NCI-H2107 (cell line): ENCODE measurements at places on chromosomes 11 and 22.

DNA sequence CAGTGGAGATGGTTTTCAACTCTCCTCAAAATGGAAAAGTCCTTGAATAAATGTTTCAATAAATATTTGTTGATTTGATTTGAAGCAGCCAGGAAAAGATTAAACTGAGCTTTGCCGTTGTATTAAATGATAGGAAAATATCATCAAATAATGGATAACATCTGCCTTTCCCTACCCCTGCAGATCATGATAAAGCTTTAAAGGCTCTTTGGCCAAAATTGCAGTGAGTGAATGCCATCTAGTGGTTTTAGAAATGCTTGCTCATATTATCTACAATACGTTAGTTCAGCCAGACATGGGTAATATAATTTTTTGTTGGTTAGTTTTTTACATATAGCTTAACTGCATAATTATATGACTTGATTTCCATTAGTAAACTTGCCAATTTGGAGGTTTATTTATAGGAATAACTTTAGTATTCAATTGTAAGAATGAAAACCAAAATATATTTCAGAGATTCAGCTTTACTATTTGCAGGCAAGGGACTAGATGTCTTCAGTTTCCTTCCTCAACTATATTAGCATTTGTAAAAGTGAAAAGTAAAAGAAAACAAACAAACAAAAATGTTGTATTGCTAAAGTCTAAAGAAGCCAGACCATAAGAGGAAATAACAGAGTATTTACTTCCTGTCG is 159.2 kb downstream of the MSANTD4 start:
- peak; percentile 1 for DNase-seq

GRCh38 chr11:96204366-96204659 is 138.7 kb downstream of the MAML2 start:
- no peak for DNase-seq

- DNase-seq, result no peak
Measured at GRCh38 chr11:86621854-86622253, 50.6 kb downstream of the ME3 start.

DNA sequence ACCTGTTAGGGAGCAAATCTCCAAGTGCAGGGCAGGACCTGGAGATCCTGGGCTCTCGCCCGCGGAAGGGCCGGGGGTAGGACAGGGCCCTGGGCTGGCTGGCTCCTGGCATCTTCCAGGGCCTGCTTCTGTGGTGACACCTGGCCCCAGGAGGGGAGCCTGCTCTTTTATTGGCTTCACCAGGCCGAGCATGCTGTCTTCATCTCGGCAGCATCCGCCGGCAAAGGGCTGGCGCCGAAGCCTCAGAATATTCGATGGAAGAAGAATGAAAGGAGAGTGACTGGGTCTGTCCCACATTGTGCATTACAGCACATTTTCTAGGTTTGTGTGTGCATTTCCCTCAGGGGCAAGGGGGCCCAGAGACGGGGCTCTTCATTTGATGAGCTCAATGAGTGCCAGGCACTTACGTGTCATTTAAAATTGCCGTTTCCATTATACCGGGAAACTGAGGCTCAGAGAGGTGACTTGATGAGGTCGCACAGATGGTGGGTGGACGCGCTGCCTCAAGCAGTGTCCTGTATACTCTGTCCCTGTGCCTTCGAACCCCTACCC is 70.0 kb downstream of the RBX1 start:
- no peak for DNase-seq

- DNase-seq, result no peak
Measured at GRCh38 chr11:61718046-61718531, 34.3 kb upstream of the MYRF start.

GRCh38 chr22:49302150-49302460 is 525.6 kb downstream of the BRD1 start:
- DNase-seq, result no peak

DNA sequence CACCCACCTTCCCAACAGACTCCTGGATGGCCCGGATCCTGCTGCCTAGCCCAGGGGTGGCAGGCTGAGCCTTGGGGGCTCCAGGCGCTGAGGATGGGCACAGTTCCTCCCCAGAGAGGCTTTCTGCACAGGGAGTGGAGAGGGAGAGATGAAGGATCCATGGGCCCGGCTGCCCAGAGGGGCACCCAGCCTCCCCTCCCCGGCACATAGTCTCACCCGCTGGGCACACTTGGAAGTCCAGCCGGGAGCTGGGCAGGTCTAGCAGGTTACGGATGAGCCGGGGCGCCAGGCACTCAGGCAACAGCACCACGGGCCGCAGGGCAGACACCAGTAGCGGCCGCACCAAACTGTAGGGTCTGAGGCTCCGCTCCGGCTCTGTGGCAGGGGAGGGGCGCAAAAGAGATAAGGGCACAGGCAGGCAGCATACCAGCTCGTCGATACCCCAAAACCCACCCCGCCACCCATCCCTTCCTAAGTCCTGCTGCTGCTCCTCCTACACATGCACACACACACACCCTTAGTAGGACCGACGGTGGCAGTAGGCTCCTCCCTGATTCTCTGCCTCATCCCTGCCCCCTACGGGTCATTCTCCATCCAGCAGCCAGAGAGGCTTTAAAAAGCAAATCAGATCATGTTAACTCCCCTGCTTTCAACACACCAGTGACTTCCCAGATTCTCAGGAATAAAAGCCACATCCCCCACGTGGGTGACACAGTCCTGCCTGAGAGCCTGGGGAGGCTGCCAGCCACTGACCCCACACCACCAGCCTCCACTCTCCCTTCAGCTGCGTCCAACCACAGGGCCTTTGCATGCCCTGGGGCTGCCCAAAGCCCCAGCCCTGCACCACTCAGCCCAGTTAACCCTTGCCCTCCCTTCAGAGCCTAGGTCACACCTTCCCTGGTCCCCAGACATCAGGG is 6.5 kb upstream of the MFNG start:
- no peak for DNase-seq

DNA sequence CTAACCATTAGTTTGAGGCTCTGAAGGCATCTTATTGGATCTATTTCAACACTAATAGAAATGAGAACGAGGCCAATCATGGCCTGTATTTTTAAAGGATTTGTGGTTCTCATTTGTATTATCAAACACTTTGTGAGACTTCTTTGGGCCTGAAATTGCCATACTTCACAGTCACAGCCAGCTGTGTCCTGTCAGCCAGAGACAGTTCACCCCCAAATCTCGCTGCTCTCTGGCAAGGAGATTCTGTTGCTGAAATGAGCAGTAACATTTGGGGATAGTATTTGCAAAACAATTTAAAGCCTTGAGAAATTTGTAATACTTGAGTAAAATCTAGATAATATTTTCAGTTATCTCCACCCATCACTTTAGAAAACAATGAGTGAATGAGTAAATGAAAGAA is 26.9 kb upstream of the TENM4 start:
- no peak for DNase-seq

GRCh38 chr11:78254268-78254667 is 65.5 kb downstream of the USP35 start:
- DNase-seq, result no peak

DNA sequence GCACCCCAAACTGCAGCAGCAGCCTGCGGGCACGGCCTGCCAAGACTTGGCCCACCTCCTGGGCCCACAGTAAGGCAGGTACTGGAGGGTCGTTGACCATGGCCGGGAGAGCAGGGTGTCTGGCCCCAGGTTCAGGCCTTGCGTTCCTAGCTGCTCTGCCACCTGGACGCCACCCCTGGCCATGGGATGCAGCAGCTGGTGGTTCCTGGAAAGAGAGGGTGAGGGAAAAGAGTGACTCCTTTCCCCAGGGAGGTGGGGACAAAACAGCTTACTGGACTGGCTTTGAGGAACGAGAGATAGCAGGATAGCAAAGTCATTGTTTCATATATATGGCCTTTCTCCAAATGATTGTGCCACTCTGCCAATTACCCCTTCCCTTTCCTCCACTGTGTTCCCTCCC is 1.8 kb downstream of the BSCL2 start:
- DNase-seq, result no peak

GRCh38 chr11:68956142-68956541 is 24.6 kb downstream of the MRGPRD start:
- DNase-seq, result no peak

DNA sequence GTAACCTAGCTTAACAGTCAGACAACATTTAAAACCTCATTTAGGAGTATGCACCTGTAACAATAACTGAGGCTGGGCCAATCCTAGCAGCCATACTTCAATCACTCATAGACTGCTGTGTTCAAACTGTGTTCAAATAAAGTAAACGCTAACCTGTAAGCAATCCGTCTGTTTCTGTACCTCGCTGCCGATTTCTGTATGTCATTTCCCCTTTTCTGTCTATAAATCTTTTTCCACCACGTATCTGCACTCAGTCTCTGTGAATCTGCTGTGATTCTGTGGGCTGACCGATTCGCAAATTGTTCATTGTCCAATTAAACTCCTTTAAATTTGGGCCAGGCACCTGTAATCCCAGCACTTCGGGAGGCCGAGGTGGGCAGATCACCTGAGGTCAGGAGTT is 12.3 kb downstream of the APOBEC3H start:
- DNase-seq, result no peak

DNA sequence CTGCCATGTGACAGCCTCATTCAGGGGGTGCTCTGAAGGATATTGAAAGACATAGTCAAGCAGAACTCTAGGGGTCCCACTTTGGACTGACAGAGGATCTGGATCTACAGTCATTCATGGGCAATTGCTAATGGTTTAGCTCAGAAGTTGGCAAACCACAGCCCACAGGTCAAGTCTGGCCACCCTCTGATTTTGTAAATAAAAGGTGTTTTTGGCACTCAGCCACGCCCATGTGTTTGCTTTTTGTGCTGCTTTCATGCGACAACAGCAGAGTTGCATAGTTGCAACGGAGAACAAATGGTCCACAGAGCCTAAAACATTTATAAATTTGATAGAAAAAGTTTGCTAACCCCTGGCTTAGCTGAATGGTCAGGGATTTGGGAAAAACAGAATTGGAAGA is 41.7 kb downstream of the RPS6KA4 start:
- DNase-seq, result no peak

- DNase-seq, result peak; percentile 53
Measured at GRCh38 chr11:783581-784015, 6.3 kb downstream of the CEND1 start.

- no peak for DNase-seq
Measured at GRCh38 chr11:128906185-128907050, 15.3 kb downstream of the KCNJ5 start.

DNA sequence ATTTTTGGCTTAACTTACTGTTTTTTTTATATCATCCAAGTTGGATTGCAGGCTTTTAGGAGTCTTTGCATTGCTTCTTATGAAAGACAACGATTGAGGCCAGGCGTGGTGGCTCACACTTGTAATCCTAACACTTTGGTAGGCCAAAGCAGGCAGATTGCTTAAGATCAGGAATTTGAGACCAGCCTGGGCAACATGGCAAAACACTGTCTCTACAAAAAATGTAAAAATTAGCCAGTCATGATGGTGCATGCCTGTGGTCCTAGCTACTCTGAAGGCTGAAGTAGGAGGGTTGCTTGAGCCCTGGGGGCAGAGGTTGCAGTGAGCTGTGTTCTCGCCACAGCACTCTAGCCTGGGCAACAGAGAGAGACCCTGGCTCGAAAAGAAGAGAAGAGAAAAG is 56.6 kb downstream of the BID start:
- no peak for DNase-seq

GRCh38 chr22:37943136-37943824 is 10.1 kb downstream of the C22orf23 start:
- no peak for DNase-seq

DNA sequence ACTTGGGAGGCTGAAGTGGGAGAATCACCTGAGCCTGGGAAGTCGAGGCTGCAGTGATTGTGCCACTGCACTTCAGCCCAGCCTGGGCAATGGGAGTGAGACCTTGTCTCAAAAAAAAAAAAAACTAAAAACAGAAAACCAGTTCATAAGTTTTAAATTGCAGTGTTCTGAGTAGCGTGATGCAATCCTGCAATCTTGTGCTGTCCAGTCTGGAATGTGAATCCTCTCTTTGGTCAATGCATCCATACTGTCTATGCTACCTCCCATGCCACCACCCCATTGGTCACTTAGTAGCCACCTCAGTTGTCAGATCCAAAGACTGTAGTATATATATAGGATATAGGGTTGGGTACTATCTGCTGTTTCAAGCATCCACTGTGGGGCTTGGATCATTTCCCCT is 11.1 kb downstream of the YAP1 start:
- no peak for DNase-seq

GRCh38 chr11:114307524-114308203 is 11.5 kb downstream of the NNMT start:
- no peak for DNase-seq

DNA sequence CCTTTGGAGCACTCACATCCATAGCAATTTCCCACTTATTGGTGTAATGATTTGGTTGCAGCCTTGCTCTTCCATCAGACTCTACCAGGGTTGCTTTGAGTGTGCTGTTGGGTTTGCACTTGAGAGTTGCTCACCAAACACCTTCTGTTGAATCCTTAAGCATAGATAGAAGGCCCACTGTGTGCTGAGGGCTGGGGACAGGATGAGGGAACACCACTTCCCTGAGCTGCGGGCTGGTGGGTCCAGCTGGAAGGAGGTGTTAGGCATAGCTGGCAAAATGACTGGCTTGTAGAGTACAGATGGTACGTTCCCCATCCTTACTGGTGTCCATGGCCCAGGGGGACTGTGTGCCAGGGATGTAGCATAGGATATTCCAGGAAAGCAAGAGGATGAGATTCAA is 3.9 kb downstream of the PRDM11 start:
- DNase-seq, result no peak

GRCh38 chr11:19460718-19461405 is 220.1 kb upstream of the E2F8 start:
- DNase-seq, result no peak

- DNase-seq, result no peak
Measured at GRCh38 chr11:126989942-126990715, 10.4 kb downstream of the KIRREL3 start.

DNA sequence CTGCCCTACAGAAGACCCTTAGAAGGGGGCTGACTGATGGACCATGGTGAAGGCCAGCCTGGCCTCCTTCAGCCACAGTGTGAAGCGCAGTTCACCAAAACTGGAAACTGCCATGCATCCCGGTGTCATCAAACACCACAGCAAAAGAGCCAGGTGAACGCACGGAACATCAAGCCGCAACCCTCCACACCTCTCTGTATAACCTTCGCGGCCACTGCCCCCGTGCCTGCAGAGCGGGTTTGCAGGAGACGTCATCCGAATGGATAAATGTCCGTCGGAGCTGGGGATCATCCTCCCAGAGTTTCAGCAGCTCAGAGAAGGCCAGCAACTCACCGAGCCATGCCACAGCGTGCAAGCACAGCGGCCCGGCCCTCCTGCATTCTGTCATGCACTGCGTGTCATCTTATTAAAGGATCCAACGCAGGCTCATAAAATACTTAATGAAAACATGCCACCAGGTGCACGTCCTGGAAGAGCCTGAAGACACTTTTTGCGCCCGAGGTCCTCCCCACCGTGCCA is 309.9 kb downstream of the BRD1 start:
- no peak for DNase-seq

- no peak for DNase-seq
Measured at GRCh38 chr11:111992206-111992855, 32.9 kb upstream of the DLAT start.

- no peak for DNase-seq
Measured at GRCh38 chr11:9691865-9692264, 28.0 kb downstream of the SWAP70 start.
